C1 segment of cervical spinal cord (tissue), 14 donors: ENCODE measurements at places on chromosomes 1 and 21.

DNA sequence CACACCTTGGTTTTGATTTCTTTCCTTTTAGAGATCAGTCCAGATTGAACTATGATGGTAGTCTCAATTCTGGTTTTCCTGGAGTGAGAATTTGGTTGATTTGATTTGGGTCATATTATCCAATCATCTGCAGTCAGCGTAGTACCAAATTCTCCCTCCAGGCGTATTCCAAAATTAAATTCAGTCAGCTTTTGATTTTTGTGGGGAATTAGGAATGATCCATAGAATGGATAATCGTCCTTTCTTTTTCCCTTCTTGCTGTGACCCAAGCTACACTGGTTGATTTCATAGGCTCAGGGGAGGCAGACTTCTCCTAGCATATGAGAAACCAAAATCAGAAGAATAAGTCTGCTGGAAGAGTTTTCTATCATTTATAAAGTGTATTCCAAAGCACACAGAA, 4.9 kb downstream of the PRCC start:
- no peak for DNase-seq

- no peak for DNase-seq
Measured at GRCh38 chr1:115227346-115228082, 110.5 kb downstream of the NGF start.

DNA sequence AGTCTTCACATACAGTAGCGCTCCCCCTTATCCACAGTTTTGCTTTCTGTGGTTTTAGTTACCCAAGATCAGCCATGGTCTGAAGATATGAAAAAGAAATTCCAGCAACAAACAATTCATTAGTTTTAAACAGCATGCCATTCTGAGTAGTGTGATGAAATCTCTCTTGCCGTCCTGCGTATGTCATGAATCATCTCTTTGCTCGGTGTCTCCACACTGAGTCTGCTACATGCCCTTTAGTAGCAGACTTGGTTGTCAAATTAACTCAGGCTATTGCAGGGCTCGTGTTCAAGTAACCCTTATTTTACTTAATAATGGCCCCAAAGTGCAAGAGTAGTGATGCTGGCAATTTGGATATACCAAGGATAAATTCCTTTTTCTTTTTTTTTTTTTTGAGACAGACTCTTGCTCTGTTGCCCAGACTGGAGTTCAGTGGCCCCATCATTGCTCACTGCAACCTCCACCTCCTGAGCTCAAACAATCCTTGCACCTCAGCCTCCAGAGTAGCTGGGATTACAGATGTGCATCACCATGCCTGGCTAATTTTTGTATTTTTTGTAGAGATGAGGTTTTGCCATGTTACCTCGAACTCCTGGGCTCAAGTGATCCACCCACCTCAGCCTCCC, 22.6 kb downstream of the PHACTR4 start:
- DNase-seq = no peak

- no peak for DNase-seq
Measured at GRCh38 chr1:116207126-116207735, 96.0 kb downstream of the MAB21L3 start.

- no peak for DNase-seq
Measured at GRCh38 chr1:221430152-221430960, 311.5 kb downstream of the DUSP10 start.

- no peak for DNase-seq
Measured at GRCh38 chr1:217067642-217068041, 344.4 kb upstream of the ESRRG start.

DNA sequence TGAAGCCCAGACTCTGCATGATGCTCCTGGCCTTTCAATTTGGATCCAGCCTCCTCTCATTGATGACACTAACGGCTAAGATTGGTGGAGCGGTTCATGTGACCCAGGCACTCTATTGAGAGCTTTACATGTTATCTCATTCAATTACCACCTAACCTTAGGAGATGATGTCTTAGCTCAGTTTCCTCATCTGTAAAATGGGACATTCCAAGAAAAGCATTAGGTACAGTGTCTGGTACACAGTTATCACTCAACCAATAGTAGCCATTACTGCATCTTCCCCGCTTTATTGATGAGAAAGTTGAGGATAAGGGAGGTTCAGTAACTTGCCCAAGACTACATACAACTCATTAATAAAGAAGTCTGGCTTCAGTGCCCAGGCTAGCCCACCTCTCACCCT, 17.0 kb downstream of the HEYL start:
- DNase-seq = no peak

- DNase-seq = no peak
Measured at GRCh38 chr1:42529724-42530181, 66.7 kb downstream of the CCDC30 start.

- DNase-seq = no peak
Measured at GRCh38 chr1:117857418-117857817, 72.0 kb downstream of the GDAP2 start.

- DNase-seq = no peak
Measured at GRCh38 chr1:207084701-207085180, 3.9 kb upstream of the C4BPB start.

DNA sequence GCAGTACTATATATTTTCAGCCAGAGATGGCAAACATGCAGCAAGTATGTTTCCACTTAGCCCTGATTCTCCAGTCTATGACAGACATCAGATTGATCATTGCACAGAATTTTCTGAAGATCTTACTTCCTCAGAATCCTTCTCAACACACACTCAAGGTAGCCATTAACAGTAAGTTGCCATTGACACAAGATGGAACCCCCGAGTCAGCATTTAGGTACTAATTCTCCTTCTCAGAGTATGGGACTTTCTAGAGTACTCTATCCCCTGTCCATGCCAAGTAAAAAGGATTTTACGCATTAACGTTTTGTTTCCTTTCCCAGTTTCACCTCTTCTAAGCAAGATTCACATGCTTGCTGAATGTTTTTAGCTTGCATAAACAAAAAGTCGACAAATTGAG, 63.5 kb downstream of the SGIP1 start:
- DNase-seq = no peak
